ENCODE measurements at places on chromosomes 12 and 14.

DNA sequence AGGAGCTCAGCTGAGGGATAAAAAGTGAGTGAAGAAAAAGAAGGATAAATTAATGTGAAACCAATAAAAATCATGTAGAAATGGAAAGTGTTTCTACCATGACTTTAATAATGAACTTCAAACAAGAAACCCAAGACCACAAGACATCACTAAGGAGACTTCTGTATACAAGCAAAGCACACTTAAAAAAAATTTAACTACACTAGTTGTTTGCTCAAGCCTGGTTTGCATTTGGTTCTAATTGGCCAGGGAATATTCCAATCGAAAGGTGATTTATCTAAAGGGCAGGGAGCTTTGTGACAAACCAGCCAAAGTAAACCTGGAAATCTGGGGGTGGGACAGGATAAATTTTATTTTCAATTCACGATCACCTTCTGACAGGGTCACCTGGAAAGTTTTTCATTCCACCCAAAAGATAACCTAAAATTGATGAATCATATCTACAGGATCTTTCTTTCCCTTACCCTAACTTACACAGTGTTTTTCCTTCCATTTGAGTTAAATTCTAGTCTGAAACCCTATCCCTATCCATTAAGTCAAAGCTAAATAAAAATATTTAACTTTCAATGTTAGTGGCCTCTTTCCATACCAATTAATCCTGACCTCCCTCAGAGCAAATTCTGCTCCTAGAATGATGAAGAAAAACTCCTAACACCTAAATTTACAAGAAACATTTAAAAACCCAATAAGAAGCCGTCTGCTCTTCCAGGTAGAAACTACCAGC is 2.6 kb downstream of the EGLN3 start:
- H3K4me3 ChIP-seq, result peak overlapping the region; percentile 60
- peaks cover 13% of the 10 kb centered on the region for H3K4me1 ChIP-seq
- H3K27me3 ChIP-seq, result no peaks in the 10 kb centered on the region
- H3K27ac ChIP-seq, result peak overlapping the region; percentile 20
- no peak for DNase-seq
- peaks cover 25% of the 10 kb centered on the region for H3K36me3 ChIP-seq

DNA sequence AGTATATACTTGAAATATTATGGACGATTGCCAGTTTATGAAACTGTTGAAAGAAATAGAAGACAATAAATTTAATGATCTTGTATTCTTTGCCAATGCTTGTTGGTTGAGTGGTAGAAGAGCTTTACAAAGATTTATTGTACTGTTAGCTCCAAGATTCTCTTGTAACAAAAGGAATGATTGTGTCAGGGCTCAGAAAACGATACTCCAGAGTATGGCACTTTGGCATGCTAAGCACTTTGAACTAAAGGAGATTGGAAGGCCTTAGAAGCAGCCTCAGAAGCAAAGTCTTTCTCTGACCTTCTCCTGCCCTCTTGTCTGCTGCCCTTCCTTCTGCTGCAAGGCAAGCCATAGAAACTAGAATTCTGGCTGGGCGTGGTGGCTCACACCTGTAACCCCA is 4.2 kb upstream of the NGDN start:
- H3K27ac ChIP-seq, result no peak overlapping the region
- peaks cover 2% of the 10 kb centered on the region for H3K4me1 ChIP-seq

DNA sequence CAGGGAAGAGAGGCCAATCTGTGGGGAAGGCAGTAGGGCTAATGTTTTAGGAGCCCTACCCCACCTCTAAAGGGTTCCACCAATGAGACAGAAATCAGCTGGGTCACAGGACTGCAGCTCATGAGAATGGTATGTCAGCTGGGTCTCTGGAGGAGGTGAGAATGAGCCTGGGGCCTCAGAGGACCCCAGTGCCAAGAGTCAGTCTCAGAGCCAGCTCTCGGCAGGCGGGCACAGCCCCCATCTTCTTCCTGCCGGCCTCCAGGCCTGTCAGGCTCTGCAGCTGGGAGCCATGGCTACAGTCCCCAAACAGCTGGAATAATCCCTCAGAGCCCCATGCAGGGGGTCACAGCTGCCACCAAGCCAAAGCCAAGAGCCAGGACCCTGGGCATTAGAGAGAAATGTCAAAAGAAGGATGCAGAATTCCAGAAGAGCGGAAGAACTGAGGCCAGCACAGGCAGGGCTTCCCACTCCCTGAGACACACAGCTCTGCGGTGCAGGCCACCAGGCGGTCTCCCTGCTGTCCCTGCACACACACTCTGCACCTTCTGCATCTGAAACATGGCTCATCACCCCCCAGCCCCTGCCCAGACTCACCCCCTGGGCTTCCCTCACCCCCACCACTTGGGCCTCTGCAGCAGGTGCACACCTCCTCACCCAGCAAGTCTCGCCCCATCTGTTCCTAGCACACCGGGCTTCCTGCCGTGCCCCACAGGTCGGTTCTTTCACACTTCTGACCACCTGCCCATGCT is 26.0 kb downstream of the ITPK1 start:
- no peak overlapping the region for H3K4me3 ChIP-seq
- peaks cover 34% of the 10 kb centered on the region for H3K4me1 ChIP-seq
- H3K27ac ChIP-seq, result no peak overlapping the region
- no peaks in the 10 kb centered on the region for H3K36me3 ChIP-seq
- no peak for DNase-seq
- no peaks in the 10 kb centered on the region for H3K27me3 ChIP-seq

DNA sequence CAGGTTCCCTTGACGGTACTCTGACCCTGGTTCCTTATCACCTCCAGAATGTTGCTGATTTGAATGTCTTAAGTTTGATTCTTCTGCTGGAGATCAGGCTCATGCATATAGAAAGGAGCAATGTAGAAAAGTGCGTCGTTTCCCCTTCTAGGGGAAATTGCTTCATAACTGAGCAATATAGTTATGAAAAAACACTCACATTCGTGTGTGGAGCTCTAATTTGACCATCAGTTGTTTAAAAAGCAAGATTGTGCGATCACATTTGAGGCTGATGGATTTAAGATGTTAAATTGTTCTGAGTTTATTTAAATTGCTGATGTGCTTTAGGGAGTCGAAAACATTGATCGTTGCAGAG is 19.2 kb downstream of the PELI2 start:
- H3K36me3 ChIP-seq, result no peaks in the 10 kb centered on the region
- H3K27me3 ChIP-seq, result peaks cover 12% of the 10 kb centered on the region
- DNase-seq, result no peak
- no peaks in the 10 kb centered on the region for H3K4me1 ChIP-seq
- H3K27ac ChIP-seq, result no peak overlapping the region

DNA sequence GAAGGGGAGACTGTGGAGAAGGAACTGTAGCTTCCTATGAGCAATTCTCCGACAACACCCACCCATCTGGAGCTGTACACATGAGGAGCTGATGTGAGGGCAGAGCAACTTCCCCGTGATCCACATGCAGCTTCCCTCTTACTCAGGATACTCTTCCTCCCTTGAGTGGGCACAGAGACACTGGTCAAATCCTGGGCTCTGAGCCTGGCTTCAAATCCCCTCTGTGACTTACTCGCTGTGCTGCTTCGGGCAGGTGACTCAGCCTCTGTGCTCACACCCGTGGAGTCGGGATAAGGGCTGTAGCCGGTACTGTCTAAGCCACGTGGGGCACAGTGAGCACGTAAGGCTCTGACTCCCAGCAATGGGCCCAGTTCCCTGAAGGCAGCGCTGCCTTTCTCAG is 31.1 kb downstream of the ZFYVE21 start:
- peaks cover 11% of the 10 kb centered on the region for H3K27me3 ChIP-seq
- DNase-seq, result peak; percentile 31
- H3K27ac ChIP-seq, result no peak overlapping the region
- H3K4me3 ChIP-seq, result no peak overlapping the region
- no peaks in the 10 kb centered on the region for H3K36me3 ChIP-seq

DNA sequence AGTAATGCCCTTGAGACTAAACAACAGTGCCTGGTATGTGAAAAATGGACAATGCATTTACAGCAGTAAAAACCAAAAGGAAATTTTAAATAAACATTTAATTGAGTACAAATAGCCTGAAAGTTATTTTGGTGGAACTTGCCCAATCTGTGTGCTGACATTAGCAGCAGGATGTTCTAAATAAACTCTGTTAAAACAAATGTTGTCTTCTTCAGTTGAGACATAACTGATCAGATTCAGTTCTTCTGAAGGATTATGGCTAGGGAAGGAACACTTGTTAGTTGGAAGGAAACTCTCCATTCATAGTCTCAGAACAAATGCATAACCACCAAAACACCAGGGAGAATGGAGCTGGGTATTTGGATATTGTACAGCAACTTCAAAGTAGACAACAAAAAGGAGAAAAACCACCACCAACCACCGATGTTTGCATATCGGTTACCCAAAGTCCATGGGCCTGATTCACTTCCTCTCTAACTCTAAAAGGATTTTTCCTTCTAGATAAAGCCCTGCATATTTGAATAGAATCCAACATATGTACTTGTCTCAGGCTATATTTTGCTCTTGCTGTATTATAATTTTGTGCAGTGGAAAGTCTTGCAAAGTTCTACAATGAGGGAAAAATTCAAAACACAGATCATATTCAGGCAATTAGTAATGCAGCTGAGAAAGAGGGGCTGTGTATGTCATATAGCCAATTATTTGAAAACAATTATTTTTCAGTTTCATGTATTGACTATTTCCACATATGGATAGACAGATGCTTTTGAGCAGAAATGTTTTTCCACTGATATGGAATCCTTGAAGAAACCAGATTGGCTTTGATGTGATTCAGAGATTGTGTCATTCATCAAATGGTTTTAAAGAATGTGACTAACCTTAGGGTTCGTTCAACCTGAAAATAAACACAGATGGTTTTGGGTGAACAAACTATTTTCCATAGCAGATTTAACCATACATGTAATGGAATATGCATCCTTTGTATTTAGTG is 152.2 kb upstream of the BMP4 start:
- no peak overlapping the region for H3K27ac ChIP-seq
- H3K4me3 ChIP-seq, result no peak overlapping the region
- no peaks in the 10 kb centered on the region for H3K4me1 ChIP-seq
- DNase-seq, result no peak

DNA sequence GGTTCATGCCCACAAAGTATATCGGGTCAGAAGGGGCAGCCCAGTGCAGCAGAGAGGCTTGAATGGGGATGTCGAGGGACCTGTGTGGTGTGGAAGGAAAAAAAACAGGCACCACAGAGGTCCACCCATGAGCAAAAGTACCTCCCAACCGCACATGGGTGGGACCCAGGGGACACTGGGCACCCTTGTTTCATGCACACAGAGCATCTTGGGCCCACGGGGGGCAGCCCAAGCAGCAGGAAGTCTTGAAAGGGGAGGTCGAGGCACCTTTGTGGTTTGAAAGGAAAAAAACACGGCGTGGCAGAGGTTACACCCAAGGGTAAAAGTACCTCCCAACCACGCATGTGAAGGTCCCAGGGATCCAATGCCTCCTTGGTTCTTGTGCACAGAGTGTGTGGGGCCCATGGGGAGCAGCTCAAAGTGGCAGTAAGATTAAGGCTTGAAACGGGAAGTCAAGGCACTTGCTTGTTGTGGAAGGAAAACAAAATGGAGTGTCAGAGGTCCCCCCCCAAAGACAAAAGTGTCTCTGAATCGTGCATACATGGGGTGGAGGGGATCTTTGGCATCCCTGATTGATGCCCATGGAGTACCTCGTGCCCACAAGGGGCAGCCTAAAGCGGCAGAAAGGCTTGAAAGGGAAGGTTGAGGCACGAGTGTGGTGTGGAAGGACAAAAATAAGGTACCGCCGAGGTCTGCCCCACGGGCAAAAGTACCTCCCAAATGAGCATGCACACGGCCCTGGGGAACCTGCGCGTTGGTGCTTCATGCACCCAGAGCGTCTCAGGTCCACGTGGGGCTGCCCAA is 575.5 kb downstream of the ALG10 start:
- H3K4me3 ChIP-seq, result no peak overlapping the region
- no peaks in the 10 kb centered on the region for H3K4me1 ChIP-seq
- H3K27ac ChIP-seq, result no peak overlapping the region
- no peaks in the 10 kb centered on the region for H3K27me3 ChIP-seq
- no peaks in the 10 kb centered on the region for H3K36me3 ChIP-seq

- DNase-seq, result no peak
- no peak overlapping the region for H3K4me3 ChIP-seq
- H3K36me3 ChIP-seq, result no peaks in the 10 kb centered on the region
- H3K27ac ChIP-seq, result no peak overlapping the region
- no peaks in the 10 kb centered on the region for H3K4me1 ChIP-seq
- no peaks in the 10 kb centered on the region for H3K27me3 ChIP-seq
Measured at GRCh38 chr14:44339862-44340261, 167.2 kb downstream of the FSCB start.

DNA sequence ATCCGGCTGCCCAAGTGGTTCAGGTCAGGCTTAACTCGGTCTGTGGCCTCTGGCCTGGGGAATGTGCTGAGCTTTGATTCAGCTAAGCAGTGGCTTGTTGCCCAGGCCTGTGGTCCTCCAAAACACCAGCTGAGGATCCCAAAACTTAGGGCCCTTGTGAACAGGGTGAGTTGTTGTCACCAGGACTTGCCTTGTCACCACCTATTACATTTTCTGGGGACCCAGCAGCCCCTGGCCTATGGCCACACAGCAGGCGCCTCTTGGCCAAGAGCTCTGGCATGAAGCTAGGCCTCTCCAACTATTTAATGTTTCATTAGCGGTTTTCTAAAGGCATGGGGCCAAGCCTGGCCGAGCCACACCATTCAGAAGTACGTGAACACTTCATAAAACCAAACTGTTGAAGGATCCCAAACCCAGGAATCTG is 343.7 kb downstream of the CACNA1C start:
- DNase-seq, result no peak
- no peaks in the 10 kb centered on the region for H3K27me3 ChIP-seq
- H3K4me1 ChIP-seq, result no peaks in the 10 kb centered on the region
- no peak overlapping the region for H3K4me3 ChIP-seq

GRCh38 chr12:66119870-66120241 is 10.7 kb downstream of the LLPH start:
- no peaks in the 10 kb centered on the region for H3K4me1 ChIP-seq
- H3K27ac ChIP-seq, result no peak overlapping the region
- no peak for DNase-seq

DNA sequence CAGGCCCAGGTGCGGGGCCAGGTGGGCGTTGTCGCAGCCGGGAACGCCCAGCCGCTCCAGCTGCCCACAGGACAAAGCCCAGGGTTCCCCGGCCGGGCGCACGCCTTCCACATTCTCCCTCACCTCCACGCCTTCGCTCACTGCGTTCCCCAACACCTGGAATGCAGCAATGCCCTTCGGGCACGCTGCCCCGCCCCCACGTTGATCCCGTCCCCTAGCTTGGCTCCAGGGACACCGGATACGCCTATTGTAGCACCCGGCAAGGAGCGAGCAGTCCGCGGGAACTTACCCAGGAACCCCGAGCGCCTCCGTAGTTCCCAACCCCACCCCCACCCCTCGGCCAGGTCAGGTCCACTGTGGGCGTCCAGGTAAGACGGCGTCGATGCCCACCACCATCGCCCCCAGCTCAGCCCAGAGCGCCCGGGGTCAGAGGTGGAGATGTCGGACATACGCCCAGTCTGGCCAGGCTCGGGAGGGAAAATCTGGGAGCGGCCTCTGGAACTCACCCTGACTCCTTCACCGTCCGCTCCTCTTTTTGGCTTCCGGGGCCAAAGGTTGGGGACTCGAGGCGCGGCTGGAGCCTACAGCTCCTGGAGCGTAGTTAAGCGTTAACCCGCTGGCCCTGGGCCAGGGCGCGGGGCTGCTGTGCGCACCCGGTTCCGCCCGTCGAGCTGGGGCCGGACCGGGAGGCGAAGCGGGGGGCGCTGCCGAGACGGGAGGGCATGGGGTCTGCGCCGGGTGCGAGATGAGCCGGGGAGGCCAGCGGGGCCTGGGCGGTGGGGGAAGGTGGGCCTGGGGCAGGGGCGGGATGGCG is 594 bp upstream of the CEP170B start:
- H3K4me3 ChIP-seq, result peak overlapping the region; percentile 51
- no peaks in the 10 kb centered on the region for H3K36me3 ChIP-seq
- H3K4me1 ChIP-seq, result peaks cover 47% of the 10 kb centered on the region
- H3K27me3 ChIP-seq, result no peaks in the 10 kb centered on the region
